ENCODE measurements at places on chromosomes 2 and 18.

DNA sequence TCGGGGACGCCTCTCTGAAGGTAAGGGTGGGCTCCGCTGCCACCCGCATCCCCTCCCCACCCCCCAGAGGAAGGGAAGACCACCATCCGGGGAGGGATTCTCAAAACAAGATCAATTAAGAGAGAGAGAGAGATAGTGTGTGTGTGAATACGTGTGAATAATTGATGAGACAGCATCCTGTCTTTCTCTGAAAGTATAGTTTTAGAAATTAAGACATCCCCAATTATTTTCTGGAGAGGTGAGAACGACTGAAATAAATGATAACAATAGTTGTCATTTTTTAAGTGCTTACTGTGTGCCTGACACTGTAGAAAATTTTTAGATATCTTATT lies 751 bp downstream of the IL18R1 start:
- DNase-seq = no peak

DNA sequence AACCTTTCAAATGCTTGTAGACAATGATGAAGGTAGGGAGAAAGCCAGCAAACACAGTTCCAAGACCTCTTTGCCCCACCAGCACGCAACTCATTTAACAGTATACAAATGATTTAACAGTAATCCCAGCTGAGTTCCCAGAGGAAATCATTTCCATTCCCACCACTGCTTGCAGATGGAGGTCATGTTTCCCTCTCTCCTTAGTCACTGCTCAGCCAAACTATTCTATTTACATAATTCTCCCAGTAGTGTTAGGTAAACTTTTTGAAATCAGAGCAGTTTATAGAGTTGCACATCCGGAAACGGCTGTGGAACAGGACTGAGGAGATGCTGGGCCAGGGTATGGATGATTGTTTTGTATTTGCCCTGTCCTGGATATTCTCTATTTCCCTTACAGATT lies 328.5 kb downstream of the FIGN start:
- DNase-seq = no peak

DNA sequence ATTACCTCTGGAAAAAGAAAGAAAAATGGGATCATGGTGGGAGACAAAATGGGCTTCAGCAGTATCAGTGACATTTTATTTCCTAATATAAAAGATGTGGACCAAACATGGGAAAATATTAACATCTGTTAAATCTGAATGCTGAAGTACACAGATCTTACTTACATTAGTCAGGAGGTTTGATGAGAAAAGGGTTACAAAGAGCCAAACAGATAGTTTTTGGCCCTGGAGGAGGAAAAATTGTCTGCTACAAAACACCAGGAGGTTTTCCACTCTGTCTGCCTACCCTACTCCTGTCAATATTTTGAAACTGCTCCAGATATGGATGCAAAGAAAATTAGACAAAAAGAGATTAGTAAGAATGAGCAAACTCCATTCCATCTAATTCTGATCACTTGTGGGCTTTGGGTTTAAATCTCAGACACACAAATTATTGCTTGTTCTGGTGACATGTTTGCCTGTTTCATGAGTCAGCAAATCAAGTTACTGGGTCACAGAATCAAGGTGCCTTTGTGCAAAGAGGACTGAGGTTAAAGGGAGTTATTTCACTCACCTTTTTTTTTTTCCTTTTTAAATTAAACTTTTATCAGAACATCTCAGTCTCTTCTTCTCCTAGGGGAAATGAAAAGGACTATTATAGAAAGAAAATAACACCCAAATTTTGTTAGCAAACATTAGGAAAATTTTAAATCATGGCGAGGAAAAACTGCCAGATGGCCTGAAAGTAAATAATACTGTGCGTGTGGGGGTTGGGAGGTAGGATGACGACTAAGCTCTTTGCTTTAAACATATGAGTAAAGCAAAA lies 87.0 kb upstream of the SPATS2L start:
- no peak for DNase-seq

GRCh38 chr2:177550264-177551200 lies 158.0 kb downstream of the AGPS start:
- no peak for DNase-seq

DNA sequence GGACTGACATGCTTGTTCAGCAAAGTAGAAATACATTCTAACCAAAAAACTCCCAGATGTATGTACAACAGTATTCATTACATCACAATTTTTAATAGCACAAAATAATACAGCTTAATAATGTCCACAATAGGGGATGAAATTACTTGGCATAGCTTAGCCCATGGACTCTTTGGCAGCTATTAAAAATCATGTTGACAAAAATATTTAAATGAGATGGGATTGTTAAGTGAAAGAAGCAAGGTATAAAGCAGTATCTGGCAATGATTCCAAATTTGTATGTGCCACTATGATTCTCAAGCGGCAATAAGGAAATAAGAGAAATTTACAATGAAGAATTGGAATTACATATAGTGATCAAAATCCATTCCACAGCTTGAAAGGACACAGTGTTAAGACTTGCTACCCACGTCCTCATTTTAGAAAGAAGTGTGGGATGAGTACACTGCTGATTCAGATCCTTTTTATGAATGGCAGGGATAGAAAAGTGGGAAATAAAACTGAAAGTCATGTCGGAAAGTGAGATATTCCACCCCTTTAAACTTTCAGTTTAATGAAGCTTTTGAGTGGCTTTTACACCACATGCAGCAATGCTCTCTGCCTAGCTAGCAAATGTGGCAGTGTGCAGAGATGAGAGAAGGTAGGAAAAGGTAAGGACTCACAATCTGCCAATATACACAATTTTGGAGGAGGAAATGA lies 2.4 kb downstream of the GAREM1 start:
- DNase-seq = no peak

DNA sequence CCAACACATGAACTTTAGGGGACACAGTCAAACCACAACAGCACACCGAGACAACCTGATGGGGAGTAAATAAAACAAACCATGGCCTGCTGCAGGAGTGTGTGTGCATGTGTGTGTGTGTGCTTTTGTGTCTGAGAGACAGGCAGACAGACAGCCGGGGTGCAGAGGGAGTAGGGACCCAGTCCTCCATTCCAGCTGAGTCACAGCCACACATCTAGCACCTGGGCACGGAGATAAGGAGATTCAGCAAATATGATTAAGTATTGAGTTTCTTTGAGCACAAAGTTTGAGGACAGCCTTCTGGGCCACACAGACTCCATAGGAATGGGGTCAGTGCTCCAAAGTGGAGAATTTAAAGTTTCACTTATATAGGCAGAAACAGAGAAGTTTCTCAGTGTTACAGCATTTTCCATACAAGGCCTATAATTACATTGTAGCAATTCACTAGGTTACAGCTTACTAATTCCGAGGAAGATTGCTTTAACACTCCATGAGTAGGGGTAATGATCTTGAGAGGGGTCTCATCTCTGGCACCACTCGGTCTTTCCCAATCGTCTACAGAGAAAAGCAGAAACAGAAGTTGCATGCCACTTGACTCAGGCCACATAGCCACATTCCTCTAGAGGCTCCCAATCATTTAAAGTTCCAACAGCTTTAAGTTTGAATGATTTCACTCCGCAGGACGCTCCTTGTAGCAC lies 30.8 kb upstream of the PRLH start:
- DNase-seq = no peak

GRCh38 chr2:50582164-50582563 lies 449.8 kb downstream of the NRXN1 start:
- DNase-seq = no peak

DNA sequence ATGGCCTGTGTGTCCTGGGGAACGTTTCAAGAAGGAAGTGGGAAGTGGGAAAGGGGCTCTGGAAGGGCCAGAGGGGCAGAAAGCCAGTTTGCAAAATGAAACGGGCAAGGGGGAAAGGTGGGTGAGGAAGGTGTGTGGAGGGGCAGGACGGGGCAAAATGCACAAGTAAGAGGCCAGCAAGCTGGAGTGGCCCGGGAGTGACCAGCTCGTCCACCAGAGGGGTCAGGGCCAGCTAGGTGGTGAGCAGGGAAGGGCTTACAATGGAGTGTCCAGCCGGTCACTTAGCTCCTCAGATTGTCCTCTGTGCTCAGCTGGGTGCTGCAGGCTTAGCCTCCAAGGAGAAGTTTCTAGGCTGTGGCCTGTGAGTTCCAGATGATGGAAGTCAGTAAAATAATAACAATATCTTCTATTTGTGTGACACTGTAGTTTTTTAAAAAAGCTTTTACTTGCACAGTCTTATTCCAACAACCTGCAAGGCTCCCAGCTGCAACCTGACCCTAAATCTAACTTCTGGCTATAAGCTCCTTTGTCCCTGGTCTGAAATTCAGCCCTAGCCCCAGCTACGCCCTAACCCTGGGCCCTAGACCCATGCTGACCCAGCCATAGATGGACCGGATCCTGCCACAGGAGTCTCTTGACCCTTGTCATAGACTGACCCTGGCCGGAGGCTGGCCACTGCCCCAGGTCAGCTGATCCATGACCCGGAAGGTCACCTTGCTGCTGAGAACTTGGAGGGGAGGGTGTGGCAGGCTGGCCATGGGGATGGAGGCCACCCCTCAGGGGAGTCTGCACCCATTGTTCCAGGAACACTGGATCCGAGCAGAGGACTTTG lies 29.2 kb downstream of the MYO7B start:
- no peak for DNase-seq

Measured in stimulated activated CD8-positive, alpha-beta memory T cell treated with anti-CD3 and anti-CD28 coated beads, Interleukin-15, amount 100 ng/mL, for 48 hours (primary cell).